ENCODE measurements at places on chromosomes 12 and 14.

DNA sequence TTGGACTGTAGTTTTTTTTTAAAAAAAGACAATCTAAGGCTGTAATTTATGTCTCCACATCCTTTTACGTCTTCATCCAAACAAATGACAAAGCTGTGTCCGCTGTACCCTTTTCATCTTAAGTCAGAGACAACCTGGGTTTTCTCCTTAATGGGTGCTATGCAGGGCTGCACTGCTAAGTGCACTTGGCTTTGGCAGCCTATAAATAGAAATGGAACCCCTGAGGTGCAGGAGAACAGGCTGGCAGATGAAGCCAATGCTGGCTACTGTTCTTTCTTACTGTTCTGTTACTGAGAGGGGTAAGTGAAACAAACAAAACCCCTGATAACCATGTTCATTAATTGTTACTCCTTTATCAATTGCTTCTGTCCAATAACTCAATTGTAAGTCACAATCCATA is 47.1 kb upstream of the KICS2 start:
- DNase-seq = no peak

DNA sequence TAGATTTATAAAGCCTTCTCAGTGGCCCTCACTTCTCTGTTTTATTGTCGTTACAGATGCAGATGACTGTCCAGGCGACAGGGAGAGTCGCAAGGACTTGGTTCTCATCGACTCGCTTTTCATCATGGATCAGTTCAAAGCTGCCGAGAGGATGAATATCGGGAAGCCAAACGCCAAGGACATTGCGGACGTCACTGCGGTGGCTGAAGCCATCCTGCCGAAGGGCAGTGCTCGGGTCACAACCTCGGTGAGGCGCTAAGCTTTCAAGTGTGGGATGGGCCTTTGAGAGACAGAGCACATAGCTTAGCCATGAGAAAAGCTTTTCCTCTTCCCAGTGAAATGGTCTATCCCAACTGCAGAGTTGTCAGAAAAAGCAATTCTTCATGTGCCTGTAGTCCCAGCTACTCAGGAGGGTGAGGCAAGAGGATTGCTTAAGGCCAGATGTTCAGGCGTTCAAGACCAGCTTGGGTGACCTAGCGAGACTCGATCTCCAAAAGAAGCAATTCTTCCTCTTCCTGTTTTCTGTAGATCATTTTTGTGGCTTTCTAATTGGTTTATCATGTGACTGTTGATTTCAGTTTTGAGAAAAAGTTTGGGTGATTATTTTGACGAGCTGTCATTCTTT is 56.4 kb downstream of the EP400 start:
- DNase-seq = no peak

DNA sequence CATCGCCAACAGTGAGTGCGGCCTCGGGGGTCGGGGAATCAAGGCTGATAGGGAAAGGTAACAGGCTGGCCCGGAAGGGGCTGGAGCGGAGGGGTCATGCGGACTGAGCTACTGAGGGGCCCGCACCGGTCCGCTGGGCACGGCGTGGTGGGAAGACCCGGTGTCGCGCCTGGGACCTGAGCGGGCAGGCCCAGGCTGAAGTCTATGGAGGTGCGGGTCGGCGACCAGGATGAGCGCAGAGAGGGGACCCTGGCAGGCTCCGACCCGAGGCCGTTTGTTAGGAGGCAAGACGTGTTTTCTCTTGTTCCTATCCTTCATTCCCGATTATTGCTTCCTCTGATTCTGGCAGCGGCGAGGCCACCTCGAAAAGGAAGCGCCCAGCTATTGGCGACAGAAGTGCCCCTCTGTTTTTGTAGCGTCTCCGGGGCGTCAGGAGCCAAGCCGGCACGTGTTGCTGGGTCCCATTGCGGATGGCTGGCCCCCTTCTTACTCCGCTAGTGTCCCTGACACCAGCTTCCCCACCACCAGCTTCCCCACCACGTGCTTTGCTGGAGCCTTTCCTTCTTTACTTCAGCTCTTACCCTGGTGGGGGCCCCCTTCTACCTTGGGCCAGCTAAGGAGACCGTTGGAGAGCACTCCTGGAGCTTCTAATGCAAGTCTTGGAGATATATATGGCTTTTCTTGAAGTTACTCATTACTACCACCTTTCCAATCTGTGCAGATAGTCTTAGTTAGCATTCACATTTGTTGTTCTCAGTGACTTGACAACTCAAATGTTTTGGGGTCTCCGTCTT is 653 bp downstream of the PA2G4 start:
- DNase-seq = peak; percentile 73

GRCh38 chr14:20624495-20625070 is 16.9 kb downstream of the OR6S1 start:
- DNase-seq = peak; percentile 49

- no peak for DNase-seq
These were observed 15.3 kb upstream of the CERS5 start for GRCh38 chr12:50182461-50182860.

- no peak for DNase-seq
These were observed 107.1 kb upstream of the SLCO1C1 start for GRCh38 chr12:20588042-20588441.

- DNase-seq = no peak
These were observed 1085.9 kb downstream of the BCL11B start for GRCh38 chr14:98186140-98186539.

- no peak for DNase-seq
These were observed 59.6 kb downstream of the ZFP36L1 start for GRCh38 chr14:68733086-68733914.

GRCh38 chr12:50081096-50081808 is 3.9 kb upstream of the SMARCD1 start:
- DNase-seq = no peak

- DNase-seq = no peak
These were observed 18.3 kb downstream of the SLC17A8 start for GRCh38 chr12:100375038-100375735.

GRCh38 chr12:31773867-31774266 is 45.0 kb upstream of the AMN1 start:
- no peak for DNase-seq

GRCh38 chr14:84095681-84096080 is 1434.3 kb upstream of the FLRT2 start:
- DNase-seq = no peak
